ENCODE measurements at places on chromosomes 6 and 20.

DNA sequence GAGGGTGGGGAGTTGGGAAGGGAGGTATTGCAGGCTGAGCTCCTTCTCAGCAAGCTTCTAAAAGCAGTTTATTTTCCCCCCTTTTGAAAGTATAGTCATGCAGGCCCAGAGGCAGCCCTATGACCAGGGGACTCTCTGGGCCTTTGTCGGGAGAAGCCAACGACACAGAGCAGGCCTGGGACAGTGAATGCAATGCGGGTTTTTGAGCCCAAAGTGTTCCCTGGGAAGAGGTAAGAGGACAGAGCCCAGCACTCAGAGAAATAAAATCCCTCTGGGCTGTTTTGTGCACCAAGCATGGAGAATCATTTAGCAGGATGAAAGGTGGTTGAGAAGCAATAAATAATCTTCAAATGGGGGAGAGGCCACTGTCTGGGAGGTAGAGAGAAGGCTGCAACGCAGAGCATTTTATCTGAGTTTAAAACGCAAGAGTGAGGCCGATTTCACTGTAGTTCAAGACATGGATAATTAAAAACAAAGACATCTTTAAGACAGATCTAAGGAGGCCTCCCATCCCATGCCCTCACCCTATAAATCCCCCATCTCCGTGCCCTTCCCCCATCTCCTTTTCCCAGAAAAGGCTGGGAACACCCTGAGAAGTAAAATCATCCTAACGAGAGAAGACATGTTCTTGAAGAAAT is 237.5 kb downstream of the CDC5L start:
- DNase-seq: no peak

- no peak for DNase-seq
These were observed 96.1 kb upstream of the MAN1A1 start for GRCh38 chr6:119445666-119446065.

DNA sequence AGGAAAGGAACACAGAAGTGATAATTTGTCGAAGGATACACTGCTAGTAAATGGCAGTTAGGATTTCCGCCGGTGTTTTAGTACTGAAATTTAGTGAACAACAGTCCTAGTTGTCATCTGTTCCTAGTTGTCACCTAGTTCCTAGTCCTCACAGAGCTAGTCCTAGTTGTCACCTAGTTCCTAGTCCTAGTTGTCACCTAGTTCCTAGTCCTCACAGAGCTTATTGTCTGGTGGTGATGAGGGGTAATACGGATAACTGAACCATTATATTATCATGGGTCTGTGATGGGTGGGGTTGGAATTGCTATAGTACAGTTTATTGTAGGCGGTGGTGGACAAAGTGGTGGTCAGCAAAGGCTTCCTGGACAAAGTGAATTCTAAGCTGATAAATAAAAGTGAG is 1.8 kb downstream of the SNRNP48 start:
- no peak for DNase-seq

- no peak for DNase-seq
These were observed 12.0 kb downstream of the XRN2 start for GRCh38 chr20:21315138-21315537.

GRCh38 chr20:41655962-41656618 is 37.9 kb upstream of the CHD6 start:
- no peak for DNase-seq

DNA sequence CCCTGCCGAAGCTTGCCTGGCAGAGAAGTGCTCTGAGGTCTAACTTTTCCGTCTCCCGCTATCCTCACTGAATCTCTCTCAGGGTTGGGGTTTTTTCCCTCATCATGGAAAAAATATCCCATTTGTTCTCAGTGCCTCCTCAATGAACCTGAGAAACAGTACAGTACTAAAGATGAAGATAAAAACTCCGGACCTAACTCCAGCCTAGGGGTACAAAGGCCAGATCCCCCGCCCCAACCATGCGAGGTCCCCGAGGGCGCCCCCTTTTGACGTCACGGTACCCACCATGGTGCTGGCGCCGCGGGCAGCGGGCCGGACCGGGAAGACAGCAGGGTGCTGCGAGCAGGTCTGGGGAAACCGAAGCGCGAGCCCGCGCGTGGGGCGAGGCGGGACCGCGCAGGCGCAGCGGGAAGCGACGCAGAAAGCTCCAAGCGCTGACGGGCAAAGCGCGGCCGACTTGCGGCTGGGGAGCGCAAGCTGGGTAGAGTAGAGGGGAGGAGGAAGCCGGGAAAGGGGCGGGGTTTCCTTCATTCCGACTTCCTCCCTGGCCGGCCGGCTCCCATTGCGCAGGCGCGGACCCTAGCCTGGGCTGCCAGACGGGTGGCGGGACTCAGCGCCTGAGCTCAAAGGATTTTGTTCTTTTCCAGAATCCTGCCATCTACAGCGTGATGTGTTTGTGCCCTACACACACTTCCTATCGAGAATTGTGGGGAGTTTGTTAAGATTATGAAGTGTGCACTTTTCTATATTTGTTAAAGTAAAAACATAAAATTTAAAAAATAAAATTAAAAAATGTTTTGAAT is at the start of gene LSM2:
Gene LSM2 (minus strand): TSS at position 497 of the 803 bp plus-strand sequence. CDS start 209 bp downstream, at position 288.
- peak; percentile 95 for DNase-seq

GRCh38 chr6:53691667-53692133 is 26.1 kb upstream of the KLHL31 start:
- DNase-seq: no peak

- DNase-seq: no peak
These were observed 207.5 kb upstream of the ADGRB3 start for GRCh38 chr6:68427630-68428029.

DNA sequence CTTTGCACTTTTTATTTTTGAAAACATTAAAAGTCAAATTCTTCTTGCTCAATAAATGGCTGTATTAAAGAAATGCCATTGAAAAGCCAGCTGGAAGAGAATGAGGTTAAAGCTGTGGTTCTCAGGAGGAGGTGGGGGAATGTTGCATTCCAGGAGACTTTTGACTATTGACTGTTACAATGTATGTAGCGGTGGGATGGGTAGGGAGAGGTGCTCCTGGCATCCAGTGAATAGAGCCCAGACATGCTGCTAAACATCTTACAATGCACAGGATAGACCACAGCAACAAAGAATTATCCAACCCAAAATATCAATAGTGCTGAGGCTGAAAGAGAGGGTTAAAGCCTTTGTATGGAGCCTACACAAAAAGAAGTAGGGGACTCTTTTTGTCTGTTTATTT is 295.9 kb downstream of the NKAIN2 start:
- DNase-seq: no peak

DNA sequence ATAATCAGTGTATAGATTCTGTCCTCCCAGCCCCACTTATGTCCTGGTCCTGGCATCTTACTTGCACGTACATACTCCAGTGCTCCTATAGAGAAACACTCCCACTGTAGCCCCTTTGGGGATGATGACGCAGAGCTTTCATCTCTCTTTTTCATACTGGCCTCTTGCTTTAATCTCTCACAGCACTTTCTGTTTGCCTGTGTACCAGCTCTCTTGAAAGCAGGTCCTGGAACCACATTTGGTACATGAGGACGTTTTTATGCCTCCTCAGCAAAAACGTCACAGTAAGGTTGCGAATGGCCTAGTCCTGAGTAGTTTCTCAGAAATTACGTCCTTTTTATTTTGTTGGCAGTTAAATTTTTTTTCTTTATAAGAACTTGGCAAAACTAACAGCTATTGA is 10.8 kb downstream of the L3MBTL3 start:
- DNase-seq: no peak
